ENCODE measurements at places on chromosomes 1 and 21.

GRCh38 chr21:16069178-16070112 is 339.7 kb downstream of the USP25 start:
- no peak for DNase-seq

DNA sequence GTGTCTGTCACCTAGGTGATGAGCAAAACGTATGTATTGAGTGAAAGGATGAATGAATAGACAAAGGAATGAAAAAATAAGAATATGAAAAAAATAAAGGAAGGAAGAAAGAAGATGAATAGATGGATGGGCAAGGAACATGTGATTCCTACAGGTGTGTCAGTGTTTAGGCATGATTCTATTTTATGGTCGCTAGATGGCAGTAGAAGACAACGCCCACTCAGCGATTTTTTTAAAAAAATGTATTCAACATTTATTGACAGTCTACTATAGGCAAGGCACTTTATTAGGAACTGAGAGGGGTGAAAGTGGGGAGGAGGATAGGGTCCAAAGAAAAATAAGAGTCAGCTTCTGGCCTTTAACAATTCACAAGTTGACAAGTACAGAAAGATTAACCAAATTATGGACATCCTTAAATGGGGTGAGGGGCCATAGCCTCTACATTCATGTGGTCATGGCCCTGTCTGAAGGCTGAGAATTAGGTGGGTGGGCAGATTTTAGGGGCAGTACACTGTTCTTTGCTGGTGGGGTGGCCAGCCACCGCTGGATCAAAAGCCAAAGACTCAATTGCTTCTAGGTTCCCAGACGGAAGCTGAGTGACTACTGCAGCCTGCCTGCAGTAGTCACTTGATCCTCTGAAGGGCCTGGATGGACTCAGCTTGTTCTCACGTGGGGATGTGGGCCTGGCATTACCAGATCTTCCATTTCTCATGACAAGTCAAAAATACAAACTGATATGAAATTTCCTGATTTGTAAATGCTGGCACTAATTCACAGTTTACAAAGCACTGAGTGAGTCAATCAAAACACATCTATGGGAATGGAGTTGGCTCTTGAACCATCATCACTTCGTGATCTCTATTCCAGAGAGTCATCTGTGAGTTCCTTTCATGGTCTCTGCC is 83.9 kb downstream of the FASLG start:
- DNase-seq: no peak

DNA sequence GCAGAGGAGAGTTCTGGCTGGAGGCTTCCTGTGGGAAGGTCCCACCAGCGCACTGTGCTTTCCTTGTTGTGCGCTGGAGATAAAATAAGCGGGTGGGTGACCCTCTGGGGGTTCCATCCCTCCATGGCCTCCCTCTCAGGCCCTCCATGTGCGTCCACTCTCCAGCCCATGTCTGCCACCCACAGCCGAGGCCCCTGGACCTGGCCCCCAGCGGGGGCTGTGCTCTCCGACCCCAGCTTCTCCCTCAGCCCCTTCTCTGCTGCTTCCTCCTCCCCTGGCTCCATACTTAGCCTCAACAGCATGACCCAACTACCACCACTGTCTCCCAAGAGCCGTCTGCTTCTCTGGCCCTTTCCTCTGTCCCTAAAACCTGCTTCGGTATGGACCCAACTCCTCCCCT is 61.4 kb downstream of the GNG4 start:
- DNase-seq: no peak

DNA sequence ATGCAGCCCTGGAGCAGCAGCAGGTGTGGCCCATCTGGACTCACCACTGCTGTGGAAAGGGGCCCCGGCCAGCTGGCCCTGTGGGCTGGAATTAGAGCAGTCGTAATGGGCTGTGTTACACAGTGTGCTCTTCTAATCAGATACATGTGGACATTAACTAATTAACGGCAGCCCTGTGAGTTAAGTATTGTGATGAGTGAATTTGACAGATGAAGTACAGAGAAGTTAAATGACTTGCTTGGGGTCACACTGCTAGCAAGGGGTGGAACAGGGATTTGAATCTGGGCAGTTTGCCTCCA is 58.6 kb downstream of the MDM4 start:
- no peak for DNase-seq

DNA sequence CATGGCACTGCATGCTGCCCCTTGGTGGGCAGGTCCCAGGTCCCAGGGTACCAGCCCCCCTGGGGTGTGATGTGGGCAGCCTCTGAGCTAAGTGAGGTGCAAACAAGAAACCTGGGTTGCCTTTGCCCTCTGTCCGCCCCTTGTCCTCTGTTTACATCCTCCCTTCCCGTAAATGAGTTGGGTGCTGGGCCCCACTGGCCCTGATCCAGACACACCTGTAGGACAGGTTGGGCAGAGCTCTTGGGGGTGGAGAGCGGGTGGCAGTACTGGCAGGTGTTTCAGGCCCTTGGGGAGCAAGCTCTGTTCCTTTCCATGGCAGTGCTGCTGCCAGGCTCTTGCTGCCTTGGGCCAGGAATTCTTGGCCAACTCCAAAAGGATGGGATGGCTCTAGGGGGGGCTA is 35.8 kb downstream of the ELF3 start:
- DNase-seq: no peak

DNA sequence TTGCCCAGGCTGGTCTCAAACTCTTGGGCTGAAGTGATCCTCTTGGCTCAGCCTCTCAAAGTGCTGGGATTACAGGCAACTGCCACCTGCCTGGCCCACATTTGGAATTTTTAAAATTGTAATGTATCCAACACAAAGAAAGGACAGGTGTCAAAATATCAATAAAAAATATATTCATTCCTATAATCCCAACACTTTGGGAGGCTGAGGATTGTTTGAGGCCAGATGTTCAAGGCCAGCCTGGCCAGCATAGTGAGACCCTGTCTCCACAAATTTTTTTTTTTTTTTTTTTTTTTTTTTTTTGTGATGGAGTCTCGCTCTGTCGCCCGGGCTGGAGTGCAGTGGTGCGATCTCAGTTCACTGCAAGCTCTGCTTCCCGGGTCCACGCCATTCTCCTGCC is 10.0 kb downstream of the HES2 start:
- no peak for DNase-seq

GRCh38 chr1:219387211-219387610 is 213.5 kb downstream of the LYPLAL1 start:
- no peak for DNase-seq

DNA sequence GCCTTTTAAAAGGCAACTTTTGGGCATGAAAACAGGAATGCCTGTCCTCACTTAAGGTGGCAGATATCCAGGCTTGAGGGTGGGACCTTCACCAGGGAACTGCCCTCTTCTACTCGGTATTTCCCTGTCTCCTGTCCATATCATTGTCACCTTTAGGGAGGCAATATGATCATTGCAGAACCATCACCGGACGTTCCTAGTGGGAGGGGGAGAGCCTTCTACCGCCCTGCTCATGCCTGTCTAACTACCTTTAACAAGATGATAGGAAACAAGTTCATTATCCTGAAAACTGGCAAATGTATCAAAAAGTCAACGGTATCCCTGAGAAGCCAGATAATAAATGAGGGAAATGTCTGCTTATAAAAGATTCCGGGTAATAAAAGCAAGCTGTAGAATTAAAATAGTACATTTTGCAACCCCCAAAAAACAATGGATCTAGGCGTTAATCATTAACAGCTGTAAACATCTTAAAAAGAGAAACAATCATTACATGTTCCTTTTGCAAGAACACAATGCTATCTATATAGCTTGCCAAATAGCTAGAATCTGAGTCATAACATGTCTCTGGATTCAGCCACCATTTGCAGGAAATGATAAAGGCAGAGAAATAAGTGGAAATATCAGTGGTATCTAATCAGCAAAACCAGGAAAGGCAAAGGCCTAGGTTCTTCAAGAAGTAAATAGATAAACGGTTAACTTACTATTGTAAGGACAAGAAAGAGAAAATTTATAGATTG is 852.9 kb upstream of the ADGRL4 start:
- no peak for DNase-seq

GRCh38 chr1:232143315-232143886 is 486.5 kb downstream of the SIPA1L2 start:
- DNase-seq: no peak
